Left ventricle myocardium superior (tissue), 1 donor: ENCODE measurements at places on chromosomes 4 and X. TPM values are rescaled to one million over a fixed set of nuclear protein-coding genes. Genes with fewer than 3 reads are reported as not detected.

LRP2BP gene
- 2.4 TPM for total RNA-seq

VEGFC gene
- 6.9 TPM for total RNA-seq

DCAF8L2 gene
- total RNA-seq = not detected

SRPK3 gene
- 43.6 TPM for total RNA-seq

DCAF16 gene
- 17.0 TPM for total RNA-seq

CYSLTR1 gene
- total RNA-seq = 1.6 TPM

CPE gene
- total RNA-seq = 64.3 TPM

DIPK2B gene
- total RNA-seq = 20.8 TPM

IL2RG gene
- 3.0 TPM for total RNA-seq

KLB gene
- 0.12 TPM for total RNA-seq

TMEM271 gene
- not detected for total RNA-seq

GPR82 gene
- total RNA-seq = 0.27 TPM

GRIA2 gene
- total RNA-seq = not detected

TLR6 gene
- total RNA-seq = 1.5 TPM

NPY2R gene
- not detected for total RNA-seq

HTATSF1 gene
- total RNA-seq = 58.7 TPM

TTC29 gene
- not detected for total RNA-seq

TCEAL7 gene
- total RNA-seq = 4.0 TPM

PPP4R3C gene
- total RNA-seq = not detected

SLC2A9 gene
- total RNA-seq = 7.1 TPM

TEX13D gene
- total RNA-seq = not detected

ZNF157 gene
- not detected for total RNA-seq

HUWE1 gene
- total RNA-seq = 119 TPM

PAGE1 gene
- not detected for total RNA-seq
